HS-27A (cell line): ENCODE measurements at places on chromosomes 2 and 18.
A peak's percentile ranks its signal among the peaks of the same experiment; 100 is the strongest.

GRCh38 chr18:2178036-2178435 is 393.3 kb downstream of the METTL4 start:
- DNase-seq, result no peak

GRCh38 chr2:150292192-150292591 is 195.3 kb downstream of the RND3 start:
- no peak for DNase-seq

DNA sequence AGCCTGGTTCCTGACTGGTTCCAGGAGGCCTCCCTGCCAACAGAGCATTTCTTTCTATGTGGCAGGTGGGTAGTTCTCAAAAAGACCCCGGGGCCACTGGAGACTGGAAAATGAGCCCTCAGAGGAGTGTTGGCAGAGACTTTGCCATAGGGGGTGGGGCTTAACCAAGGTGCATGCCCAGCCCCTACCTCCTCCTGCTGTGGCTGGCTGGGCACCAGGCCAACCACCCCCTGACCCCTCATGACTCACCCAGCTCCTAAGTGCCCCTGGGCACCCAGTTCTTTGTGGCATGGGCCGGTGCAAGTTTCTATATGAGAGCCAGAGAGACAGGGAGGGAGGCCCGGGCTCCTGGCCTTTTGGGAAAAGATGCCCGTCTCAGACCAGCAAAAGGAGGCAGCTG is 98.2 kb upstream of the SMAD2 start:
- no peak for DNase-seq

GRCh38 chr18:4074647-4075046 is 380.5 kb downstream of the DLGAP1 start:
- no peak for DNase-seq

- DNase-seq, result peak; percentile 24
These were observed 231.3 kb upstream of the TANK start for GRCh38 chr2:160928854-160929301.

- DNase-seq, result no peak
These were observed 5.2 kb downstream of the ZNF385B start for GRCh38 chr2:179856205-179856604.

DNA sequence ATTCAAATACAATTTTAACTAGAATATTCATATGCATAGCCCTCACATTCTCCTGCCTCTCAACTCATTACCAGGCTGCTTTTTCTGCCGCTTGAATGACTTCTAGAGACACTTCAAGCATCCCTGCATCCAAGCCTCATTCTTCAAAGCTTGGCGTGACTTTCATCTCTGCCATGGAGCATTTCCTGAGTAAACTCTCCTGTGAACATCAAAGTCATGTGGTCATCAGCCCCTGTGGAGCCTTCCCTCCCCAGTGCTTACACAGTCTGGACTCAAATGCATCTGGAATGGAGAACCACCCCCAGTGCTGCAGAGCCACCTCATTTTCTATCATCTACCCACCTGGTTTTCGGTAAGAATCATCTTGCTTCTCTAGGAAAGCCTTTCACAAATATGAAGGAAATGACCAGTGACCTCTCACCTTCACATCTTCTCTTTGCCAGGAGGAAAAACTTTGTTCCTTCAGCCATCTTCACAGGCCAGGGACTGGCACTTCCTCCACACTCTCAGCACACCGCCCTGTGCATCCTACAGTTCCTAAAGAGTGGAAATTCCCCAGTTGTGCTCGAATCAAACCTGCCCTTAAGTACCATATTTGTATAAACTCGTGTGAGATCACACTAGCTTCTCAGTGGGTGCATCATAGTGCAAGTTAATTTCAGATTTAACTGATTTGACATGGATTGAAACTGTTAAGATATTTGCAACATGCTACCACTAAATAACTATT is 116.4 kb downstream of the COL6A3 start:
- DNase-seq, result no peak

DNA sequence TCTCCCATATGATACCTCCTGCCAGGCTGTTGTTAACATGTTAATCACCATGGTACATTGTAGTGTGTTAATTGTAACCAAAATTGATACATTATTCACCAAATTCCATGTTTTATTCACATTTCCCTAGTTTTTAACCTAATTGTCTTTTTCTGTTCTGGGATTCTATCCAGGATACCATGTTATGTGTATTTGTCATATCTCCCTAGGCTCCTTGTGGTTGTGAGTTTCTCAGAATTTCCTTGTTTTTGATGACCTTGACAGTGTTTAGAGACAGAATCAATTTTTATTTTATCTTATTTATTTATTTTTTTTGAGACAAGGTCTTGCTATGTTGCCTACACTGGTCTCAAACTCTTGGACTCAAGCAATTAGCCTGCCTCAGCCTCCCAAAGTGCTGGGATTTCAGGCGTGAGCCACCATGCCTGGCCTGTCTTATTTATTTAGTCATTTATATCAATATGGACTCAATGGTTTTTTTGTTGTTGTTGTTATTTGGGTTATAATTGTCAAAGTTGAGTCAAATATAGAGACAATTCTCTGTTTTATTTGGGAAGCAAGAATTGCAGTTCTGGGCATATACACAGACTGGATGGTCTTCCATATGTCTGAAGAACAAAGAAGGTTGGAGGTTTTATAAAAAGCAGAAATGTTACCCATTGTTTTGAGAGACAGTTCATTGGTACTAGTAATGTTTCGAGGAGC is 42.6 kb downstream of the INPP4A start:
- no peak for DNase-seq

DNA sequence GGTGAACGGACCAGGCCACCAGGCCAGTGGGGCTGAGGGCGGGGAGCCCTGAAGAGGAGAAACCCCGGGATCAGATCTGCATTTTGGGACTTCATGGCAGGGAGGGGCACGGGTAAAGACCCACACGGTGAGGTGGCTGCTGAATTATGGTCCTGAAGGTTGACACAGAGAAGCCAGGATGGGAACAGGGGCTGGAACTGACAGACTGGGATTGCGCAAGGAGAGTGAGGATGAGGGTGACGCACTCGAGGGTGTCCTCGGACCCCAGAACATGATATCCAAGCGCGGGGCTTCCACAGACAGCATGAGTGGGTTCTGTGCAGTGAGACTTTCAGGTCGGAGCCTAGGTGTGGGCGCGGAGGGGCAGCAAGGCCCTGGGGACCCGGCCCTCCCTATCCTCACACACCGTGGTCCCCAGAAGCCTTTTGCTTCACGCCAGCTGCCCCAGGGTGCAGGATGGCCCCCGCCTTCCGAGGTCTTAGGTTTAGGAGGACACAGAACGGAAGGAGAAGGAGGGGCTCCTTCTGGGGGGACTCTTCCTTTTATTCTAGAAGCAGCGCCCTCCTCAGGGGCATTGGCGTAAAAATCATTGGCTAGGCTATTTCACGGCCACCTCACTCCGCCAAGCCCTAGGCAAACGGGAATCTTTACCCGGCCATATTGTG is 416.8 kb upstream of the HS6ST1 start:
- DNase-seq, result no peak

- DNase-seq, result no peak
These were observed 47.6 kb upstream of the MSTN start for GRCh38 chr2:190110131-190110530.

GRCh38 chr2:120559401-120559800 is 176.3 kb upstream of the GLI2 start:
- peak; percentile 95 for DNase-seq

DNA sequence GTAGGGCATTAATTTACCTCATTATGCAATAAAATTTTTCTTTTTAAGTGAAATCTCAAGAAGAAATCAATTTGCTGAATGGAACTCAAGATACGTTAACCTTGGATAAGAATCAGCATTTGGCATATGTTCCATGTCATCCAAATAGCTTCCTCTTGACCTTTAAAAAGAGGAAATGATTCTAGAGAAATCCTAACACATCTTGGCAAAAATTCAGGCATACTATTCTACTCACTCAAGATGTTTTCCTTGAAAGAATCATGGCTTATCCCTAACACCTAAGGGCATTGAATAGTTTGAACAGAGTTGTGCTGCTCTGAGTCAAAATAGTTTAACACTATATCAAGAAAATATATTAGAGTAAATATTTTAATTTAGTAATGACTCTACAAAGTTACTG is 678.0 kb downstream of the EPHA4 start:
- no peak for DNase-seq

DNA sequence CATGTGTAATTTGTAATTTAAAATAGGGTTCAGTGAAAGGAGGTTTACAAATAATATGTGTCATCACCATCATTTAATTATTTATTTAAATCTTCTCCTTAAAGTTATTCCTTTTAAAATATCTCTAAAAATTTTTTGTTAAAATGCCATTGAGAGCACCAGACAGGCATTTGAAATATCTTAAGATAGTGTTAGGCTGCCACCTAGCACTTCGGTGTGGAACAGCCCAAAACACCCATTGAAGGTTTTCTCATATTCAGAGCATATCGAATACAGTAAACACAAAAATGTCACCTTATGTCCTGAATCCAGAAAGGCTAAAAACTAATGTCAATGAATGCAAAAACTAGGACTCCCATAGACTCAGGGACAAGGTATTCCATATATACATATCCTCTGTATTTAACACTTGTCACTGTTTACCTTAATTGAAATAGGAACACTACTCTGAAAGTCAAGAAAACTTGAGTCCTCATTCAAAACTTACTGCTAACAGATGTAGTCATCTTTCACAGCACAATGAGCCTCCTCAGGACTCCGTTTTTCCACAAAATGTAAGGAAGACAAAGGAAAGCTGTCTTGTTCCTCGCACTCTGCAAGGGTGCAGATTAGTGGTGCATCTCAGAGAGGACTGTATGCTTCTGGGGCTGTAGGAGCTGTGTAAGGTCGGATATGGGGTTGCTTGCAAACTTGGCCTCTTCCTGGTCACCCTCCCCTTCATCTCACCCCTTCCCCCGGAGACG is 329.5 kb downstream of the PAX3 start:
- peak; percentile 2 for DNase-seq

- DNase-seq, result no peak
These were observed 198.9 kb downstream of the TWIST2 start for GRCh38 chr2:239046822-239047221.

GRCh38 chr18:29002747-29003146 is 825.8 kb upstream of the CDH2 start:
- DNase-seq, result no peak

GRCh38 chr2:8002765-8003393 is 679.0 kb upstream of the ID2 start:
- no peak for DNase-seq

GRCh38 chr2:241235859-241236593 is 47.5 kb downstream of the ANO7 start:
- DNase-seq, result no peak

DNA sequence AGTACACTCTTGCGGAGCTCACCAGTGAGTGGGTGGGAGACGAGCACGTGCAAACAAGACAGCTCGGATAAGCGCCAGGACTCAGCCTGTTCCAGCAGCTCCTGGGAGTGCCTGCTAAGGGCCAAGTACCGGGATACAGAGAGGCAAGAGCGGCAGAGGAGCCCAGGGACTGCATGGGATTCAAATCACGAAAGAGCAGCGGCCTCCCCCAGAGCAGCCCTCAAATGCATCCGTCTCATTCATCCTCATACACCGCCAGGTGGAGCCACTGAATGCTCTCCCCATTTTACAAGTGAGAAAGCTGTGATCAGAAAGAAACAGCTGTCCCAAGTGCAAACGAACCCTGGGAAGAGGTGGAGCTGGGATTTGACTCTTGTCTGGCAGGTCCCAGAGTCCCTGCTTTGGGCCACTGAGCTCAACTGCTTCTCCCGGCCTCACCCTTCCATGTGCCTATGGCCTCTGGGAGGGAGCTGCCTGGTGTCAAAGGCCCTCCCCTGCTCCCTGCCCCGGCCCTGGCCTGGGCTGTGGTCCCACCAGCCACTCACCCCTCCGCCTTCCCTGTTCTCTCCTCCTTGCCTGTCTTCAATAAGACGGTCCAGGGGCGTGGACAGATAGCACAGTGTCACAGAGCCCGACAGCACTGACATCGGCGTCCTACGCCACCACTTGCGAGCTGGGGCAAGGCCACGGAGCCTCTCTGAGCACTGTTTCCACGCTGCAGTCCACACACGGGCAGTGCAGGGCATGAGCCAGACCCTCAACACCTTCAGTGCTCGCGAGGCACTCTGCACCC is 72.8 kb upstream of the TAF1B start:
- DNase-seq, result peak; percentile 19

- DNase-seq, result no peak
These were observed 366.6 kb downstream of the FSIP2 start for GRCh38 chr2:186105016-186105724.

DNA sequence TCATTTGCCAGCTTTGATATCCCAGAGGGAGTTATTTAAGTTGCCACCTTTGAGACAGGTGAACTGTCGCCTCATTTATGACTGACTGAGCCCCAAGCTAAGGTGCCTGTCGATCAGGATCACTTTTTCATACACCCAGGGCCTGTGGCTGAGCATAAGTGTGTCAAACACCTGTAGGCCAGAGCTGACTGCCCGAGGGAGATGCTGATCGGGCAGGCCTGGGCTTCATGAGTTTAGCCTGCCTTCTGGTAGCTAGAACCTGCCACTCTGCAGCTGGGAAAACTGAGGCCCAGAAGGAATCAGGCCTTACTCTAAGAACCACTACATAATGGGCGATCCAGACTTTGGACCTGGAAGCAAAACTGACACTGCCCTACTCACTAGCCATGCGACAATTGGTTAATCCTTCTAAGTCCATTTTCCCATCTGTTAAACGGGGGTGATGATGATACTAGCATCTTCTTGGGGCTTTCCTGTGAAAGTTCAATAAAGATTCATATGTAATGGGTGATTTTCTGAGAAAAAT is 188.7 kb upstream of the GLI2 start:
- DNase-seq, result no peak

DNA sequence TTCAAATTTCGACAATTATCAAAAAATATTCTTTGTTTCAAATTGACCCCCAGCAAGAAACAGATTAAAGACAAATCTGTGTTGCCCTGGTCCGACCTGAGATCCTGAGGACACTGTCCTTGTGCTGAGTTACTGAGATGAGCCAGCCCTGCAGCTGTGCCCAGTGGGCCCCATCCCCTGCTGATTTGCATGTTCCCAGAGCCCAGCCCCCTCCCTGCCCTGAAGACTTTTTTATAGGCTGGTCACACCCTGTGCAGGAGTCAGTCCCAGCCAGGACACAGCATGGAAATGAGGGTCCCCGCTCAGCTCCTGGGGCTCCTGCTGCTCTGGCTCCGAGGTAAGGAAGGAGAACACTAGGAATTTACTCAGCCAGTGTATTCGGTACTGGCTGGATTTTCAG is 31.4 kb upstream of the ZNG1B start:
- no peak for DNase-seq

DNA sequence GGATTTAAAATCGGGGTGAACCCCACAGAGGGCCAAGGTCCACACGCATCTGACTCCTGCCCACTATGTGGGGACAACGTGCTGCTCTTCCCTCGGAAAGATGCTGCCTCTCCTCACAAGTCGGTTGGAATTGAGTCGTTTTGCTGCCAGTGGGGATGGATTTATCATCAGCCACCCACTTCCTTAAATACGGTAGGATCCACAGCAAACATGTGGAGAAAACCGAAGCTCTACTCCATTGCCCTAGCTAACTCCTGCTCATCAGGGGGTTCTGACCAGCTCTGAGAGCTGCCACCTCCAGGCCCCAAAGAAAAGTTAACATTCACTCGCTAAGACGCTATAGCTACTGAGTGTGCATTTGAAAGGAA is 80.9 kb downstream of the CHRNA1 start:
- no peak for DNase-seq
